ENCODE measurements at places on chromosomes 12 and 14.

GRCh38 chr12:118017926-118018325 lies 1.4 kb downstream of the RFC5 start:
- no peak for DNase-seq

DNA sequence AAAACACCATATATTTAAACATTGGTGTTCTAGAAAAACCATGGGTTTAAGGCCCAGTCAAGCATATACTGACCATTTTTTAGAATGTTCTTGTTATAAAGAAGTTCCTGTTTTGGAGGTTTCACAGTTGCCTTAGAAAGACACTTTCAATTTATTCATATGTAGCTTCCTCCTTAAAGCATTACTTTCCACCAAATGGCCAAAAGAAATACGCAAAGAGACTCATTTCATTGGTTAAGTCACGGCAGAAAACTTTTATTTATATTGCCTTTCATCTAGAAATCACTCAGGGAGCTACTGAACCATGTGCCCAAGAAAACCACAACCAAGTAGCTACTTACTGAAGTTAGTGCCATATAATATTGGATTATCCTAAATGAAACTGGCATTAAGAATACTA lies 40.0 kb downstream of the MYBPC1 start:
- DNase-seq = no peak

GRCh38 chr14:38419579-38419978 lies 163.7 kb upstream of the CLEC14A start:
- DNase-seq = no peak

- DNase-seq = no peak
These were observed 195.1 kb upstream of the RTL1 start for GRCh38 chr14:101098641-101099040.

GRCh38 chr12:132517013-132517739 lies 27.2 kb downstream of the FBRSL1 start:
- DNase-seq = no peak

DNA sequence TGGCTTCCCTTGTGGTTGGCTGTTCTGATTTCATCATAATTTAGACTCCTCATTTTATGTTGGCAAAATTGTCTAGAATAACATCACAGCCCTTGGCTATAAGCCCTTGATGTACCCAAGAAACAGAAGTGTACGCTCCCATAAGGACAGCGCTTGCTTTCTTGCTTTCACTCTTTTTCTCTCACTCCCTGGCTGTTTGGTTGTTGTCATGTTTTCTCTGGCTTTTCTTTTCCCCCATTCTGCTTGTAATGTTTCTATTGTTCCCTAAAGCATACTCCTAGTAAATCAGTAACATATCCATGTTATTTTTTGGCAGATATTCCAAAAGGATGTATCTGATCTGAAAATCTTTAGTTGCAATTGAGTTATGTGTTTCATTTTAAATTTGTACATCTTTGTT lies 530.5 kb downstream of the NOVA1 start:
- DNase-seq = no peak
